Activated T-cell treated with anti-CD3 and anti-CD28 coated beads, Interleukin-2, amount 50 U/mL, for 48 hours (primary cell): ENCODE measurements at places on chromosomes 1 and 21.
A peak's percentile ranks its signal among the peaks of the same experiment; 100 is the strongest.

- DNase-seq: no peak
These were observed 11.2 kb upstream of the PGBD2 start for GRCh38 chr1:248894837-248895236.

GRCh38 chr1:60423146-60423780, 349.7 kb upstream of the C1orf87 start:
- DNase-seq: no peak

DNA sequence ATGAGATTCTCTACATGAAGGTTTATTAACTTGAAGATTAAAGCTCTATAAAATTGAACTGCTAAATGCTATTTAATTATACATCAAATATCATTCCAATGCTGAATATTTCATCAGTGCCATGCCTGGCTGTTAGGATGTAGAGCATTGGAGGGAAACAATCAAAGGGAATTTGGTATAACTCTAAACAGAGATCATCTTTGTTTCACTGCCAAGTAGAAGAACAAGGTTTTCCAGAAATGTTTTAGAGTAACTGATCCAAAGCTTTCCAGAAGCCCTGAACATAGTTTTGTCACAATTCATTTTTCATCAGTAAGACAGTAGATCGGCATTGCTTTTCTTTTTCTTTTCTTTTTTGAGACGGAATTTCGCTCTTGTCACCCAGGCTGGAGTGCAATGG, 5.9 kb upstream of the DSTYK start:
- no peak for DNase-seq

DNA sequence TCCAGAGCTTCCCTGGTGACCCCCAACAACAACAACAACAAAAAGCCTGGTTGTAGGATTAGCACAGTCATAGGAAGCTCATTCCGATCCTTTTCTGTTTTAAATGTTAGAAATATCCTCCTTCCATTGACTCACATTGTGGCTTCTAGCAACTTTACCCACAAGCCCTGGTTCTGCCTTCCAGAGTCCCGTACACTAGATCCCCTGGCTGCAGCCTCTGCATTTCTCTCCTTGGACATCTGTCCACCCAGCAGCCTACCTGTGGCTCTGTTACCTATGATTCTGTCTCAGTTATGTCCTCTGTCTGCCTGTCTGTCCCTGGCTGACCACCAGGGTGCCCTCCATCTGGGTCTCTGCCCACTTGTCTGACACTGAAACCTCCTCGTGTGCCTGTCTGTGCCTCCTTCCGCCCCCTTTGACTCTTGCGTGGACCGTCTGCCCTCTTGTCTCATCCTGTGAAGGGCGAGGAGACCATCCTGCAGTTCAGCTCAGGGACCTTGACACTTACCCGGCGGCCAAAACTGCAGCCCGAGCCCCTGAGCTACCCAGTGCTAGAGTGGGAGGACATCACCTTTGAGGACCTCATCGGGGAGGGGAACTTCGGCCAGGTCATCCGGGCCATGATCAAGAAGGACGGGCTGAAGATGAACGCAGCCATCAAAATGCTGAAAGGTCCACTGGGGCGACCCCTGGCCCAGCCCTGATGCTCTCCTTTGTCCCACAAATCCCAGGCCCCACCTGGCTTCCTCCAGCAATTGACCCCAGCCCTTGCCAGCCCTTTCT, 16.1 kb downstream of the TIE1 start:
- no peak for DNase-seq

GRCh38 chr1:209302779-209303568, 280.5 kb upstream of the CAMK1G start:
- no peak for DNase-seq

GRCh38 chr21:26136671-26137070, 33.9 kb downstream of the APP start:
- no peak for DNase-seq

DNA sequence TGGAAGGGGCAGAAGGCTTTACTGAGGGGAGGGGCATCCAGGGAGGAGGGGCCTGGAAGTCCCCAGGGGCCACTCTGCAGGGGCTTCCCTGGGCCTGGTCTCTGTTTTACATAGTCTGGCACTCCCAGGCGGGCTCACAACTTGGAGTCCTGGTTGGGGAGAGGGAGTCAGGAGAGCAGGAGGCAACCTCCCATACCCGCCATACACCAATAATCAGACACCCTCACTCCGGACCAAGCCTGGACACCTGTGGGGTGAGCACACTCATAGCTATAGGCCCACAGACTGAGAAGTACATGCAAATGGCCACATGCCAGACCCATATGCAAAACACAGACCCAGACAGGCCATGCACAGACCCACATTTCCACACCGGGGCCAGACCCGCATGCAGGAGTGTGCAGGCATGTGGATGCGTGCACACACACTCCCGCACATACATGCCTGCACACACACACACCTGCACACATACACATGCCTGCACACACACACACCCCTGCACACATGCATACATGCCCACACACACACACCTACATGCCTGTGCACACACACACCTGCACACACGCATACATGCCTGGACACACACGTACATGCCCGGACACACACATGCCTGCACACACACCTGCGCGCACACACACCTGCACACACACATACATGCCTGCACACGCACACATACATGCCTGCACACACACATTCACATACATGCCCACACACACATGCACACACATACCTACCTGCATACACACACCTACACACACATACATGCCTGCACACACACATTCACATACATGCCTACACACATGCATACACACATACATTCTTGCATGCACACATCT, 89.5 kb upstream of the RUNX3 start:
- no peak for DNase-seq

DNA sequence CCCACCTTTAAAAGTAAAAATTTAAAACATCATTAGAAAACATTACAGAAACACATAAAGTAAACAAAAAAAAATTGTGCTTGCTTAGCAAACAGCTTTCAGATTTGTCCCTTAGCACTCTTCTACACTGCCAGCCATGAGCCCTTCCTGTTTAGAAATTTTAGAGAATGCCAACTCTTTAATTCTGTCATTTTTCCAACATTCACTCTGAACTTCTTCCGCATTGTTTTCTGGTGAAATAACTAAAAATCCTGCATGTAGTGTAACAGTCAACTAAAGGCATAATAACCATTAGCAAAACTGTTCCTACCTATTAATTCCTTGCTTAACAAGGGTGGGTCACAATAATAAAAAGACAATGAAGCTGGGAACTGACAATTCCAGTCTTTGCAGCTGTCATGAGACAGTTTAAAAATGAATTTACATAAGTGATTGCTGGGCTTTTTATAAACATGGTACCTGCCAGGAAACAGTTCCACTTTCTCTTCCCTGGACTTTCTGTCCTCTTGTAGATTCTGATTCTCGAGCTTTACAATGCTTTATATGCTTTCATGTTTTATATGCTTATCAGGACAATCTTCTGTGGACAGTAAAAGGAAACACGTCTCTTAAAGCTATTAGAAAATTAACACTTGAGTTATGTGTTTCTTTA, 19.0 kb downstream of the GNG12 start:
- DNase-seq: no peak

DNA sequence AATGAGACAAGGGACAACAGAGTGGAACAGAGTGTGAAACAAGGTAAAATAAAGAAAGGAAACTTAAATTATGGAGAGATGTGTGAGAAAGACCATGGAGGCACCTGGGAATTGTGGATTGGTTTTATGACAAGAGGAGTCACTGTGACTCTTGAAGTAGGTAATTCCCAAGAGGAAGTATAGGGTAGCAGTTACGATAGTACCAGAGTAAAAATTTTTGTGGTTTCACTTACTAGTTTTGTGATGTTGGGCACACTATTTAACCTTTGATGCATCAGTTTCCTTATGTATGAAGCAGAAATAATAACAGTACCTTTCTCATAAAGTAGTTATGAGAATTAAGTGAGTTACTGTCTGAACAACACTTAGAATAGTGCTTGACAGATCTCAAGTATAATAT, 267.9 kb upstream of the DPYD start:
- no peak for DNase-seq

DNA sequence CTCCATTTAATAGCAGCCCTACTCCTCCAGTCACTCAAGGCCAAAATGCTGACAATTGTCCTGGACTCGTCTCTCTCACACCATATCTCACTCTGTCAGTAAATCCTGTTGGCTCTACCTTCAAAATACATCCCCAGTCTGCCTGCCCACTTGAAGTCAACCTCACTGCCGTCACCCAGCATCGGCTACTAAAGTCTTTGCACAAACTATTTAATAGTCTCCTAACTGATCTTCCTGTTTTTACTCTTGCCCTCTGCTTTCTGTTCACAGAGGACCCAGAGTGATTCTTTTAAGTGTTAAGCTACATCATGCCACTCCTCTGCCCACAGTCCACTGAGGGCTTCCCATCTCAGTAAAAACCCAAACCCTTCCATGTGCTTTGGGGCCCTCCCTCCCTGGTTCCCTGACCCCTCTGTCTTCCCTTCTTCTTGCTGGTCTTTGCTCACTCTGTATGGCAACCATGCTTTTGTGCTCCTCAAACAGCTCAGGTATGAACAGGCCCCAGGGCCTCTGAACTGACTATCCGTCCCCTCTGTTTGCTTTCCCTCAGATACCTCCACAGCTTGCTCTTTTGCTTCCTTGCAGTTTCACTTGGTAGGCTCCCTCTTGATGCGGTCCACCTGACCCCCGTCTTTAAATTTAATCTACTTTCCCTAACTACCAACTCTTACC, 19.0 kb downstream of the RNASEL start:
- DNase-seq: no peak

DNA sequence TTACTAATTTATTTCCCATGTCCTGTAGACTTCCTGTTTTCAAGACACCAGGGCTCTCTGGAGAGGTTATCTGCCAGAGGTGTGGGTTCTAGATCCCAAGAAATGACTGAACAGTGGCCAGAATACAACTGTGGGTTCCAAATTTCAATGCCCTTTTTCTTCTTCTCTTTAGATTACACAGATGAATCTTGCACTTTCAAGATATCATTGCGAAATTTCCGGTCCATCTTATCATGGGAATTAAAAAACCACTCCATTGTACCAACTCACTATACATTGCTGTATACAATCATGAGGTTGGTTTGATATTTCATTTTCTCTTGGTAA, 15.0 kb downstream of the IFNAR2 start:
- DNase-seq: no peak

- DNase-seq: no peak
These were observed 101.8 kb downstream of the TGFBR3 start for GRCh38 chr1:91784191-91784590.

DNA sequence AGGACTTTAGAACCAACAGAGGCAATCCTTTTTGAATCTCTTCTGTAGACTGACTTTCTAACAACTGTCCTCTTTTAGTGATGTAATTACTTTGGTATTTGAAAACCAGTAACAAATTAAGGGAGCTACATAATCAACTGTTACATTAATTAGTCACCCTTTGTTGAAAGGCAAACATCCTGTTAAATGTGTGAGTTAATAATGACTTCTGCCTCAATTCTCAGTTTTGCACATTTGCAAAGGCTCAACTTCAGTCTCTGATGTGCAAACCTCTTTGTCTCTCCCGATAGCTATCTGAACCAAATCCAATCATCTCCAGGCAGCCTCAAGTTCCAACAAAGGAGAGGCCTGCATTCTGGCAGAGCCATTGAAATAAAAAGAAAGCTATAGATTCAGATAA, 135.4 kb upstream of the C8B start:
- DNase-seq: no peak

DNA sequence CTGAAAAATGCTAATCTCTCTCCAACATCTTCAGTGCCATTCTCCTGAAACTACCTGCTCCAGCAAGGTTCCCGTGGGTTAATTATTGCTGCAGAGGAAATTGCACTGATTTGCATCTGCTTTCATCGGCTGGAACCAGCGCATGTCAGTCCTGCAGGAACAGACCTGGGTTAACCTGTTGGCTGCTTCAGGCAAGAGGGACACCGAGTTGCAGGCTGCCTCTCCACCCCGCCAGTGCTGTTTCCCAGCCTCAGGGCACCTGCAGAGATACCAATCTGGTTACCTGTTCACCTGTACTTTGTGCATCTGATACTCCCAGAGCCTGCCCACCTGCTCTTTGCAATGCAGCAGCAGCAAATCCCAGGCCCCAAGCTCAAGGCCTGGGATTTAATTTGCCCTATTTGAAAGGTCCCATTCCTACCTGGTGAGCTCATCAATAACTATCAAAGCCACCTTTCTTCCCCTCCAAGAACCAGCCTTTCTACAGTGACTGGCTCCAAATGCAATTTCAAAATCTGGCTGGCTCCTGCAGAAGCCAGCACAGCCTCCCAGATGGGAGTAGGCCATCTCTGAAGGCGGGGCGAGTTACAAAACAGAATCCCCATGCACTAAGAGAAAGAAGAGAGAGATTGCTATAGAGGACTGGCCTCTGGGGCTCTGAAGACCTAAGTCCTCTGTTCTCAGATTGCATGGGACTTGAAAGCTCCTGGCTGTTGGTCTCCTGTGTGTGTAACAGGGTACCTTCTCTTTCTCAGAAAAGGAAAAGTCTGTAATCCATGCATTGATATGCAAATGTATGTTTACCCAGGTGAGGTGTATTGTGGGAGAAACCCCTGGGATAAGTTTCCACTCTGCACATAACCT, 67.8 kb downstream of the TOMM20 start:
- DNase-seq: no peak

DNA sequence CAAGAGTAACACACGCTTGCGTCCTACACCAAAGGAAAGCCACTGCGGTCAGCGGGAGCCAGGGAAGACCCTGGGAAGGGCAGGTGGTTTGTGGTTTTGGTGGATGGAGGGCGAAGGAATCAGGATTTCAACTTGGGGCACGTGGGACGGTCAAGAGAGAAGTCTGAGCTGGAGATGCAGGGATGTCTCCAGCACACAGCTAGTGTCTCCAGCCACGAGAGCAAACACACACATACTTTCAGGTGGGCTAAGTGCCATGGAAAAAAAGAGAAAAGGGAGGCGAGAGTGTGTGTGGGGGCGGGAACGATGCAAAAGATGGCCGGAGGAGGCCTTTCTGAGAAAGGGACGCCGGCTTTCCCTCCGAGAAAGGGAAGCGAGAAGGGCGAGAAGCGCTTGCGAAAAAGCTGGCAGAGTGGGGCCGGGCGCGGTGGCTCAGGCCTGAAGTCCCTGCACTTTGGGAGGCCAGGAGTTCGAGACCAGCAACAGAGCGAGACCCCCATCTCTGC, 1.4 kb upstream of the SRRM1 start:
- DNase-seq: peak; percentile 62

DNA sequence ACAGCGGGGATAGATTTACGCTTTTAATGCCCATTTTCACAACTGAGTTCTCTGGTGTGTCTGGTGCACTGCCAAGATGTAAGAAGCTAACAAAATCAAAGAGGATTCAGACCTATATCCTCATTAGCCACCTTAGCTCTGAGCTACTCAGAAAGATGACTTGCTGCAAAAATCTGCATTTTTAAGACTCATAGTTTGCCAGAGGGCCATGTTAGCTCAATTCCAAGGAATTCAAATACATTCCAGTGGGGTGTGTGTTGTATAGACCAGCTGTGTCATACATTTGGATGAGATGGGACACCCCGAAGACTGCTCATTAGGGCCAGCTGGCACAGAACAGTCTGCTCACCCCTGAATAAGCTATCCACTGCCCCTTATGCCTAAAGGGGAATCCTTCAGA, 8.9 kb downstream of the DENND2D start:
- DNase-seq: no peak
